Posterior cingulate gyrus (tissue), 11 donors: ENCODE measurements at places on chromosomes 2 and 18.
A peak's percentile ranks its signal among the peaks of the same experiment; 100 is the strongest.

DNA sequence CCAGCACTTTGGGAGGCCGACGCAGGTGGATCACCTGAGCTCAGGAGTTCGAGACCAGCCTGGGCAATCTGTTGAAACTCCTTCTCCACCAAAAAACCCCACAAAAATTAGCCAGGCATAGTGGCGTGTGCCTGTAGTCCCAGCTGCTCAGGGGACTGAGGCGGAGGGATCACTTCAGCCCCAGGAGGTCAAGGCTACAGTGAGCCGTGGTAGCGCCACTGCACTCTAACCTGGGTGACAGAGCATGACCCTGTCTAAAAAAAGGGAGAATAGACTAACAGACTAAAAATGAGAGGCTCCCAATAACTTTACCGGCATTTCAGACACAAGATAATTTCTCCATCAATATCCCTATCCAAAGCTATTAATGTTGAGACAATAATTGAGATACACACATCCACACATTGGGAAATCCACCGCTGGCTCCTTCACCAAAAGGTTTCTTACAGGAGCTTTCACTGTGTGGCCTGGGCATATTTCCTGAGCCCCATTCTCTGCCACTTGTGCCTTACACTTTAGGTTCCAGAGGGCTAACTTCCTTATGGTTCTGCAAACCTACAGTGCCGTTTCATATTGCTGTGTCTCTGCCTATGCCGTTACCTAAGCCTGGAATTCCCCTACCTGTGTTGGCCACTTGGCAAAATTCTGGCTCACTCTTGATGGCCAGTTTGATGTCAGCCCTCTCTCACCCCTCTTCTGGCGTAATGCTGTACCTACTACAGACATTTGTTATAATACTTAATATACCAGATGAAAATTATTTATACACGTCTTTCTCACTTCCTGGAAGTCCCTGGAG lies 115.8 kb upstream of the ZFP36L2 start:
- no peak for DNase-seq

DNA sequence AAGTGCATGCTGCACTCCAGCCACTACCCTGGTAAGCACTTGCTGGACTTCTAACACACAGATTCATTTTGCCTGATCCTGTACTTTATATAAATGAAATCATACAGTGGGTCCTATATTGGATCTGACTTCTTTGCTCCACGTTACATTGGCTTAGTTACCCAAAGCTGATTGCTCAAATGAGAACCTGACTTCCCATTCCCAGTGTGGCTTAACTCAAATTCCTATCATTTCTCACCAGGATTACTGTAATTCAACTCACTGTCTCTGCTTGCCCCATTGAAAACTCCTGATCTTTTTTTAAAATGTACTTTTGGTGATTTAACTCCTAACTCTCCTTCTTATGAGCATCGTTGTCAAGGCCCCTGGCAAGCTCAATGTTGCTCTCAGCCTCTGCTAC lies 1.4 kb downstream of the RSAD2 start:
- DNase-seq = no peak

DNA sequence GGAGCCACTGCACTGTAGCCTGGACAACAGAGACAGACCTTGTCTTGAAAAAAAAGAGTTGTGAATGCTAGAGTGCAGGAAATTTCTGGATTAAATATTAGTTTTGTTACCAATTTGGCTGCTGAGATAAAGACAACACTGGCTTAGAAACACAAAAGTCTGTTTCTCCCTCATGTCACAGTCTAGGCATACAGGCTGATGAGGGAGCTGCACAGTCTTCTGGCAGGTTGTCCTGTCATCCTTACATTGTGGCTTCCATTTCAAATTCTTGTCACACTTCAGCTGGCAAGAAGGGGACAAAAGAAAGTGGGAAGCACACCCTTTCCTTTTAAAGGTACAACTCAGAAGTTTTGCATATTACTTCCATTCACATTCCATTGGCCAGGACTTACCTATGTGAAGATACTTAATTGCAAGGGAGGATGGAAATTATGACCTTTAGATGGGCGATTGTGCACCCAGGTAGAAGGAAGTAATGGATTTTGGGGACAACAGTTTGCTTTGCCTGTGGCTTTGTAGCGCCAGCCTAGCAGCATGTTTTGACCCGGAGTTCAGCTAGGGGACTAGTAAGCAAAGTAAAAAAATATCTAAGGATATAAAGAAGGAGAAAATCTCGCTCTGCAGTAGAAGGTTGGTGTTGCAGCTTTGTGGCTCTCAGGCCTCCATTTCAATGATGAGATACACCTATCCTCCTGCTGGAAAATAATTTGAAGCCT lies 55.9 kb downstream of the SPATS2L start:
- DNase-seq = no peak

- DNase-seq = peak; percentile 77
These were observed at the start of gene LRP1B for GRCh38 chr2:142131010-142131669. Gene LRP1B, minus strand, starts transcription at chr2:142131016. Its CDS starts 287 bp downstream, at chr2:142130729.

GRCh38 chr18:7872569-7872968 lies 305.5 kb downstream of the PTPRM start:
- DNase-seq = no peak

DNA sequence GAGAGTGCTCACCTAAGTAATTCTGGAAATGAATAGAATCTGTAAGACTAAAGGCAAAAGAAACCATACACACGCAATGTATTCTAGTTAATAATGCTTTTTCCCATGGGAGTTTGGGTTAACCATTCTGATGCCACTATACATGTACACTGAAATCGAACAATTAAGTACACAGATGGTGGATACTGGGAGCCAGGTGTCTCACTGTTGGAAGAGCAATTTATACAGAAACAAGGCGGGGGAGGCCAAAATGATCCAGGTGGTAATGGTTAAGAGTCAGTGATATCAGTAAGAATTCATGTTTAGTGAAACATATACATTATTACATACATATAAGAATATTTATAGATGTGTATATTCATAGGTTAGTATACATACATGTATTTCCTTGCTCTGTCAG lies 67.2 kb downstream of the TMEM131 start:
- DNase-seq = no peak

DNA sequence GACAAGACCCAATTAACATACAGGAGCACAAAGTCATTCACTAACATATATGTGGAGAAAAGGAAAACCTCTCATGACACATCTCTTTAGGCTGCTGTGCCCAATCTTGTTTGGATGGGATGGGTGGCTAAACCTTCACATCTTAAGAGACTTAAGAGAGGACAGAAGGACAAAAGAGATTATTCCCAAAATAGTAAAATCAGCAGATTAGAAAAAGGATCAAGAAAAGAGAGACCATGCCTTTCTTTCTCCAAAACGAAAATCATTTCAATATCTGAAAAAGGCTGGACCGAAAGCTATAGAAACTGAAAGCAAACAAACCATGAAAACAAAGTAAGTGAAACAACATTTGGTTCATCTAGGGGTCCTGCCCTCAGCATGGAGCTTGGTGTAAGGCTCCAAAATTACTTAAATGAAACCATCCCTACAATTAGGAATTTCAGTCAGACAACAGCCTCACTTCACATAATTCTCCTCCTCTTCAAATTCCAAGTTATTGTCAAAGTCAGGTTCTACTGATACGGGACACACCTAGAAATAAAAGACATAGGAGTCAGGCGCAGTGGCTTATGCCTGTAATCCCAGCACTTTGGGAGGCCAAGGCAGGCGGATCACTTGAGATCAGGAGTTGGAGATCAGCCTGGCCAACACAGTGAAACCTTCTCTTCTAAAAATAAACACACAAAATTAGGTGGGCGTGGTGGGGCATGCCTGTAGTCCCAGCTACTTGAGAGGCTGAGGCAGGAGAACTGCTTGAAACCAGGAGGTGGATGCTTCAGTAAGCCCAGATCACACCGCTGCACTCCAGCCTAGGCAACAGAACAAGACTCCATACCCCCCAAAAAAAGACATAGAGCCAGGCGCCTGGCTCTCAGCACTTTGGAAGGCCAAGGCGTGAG lies 5.2 kb downstream of the STARD7 start:
- DNase-seq = no peak

- DNase-seq = peak; percentile 62
These were observed 42.7 kb downstream of the SFXN5 start for GRCh38 chr2:73028841-73029240.

- DNase-seq = no peak
These were observed 36.6 kb downstream of the LONRF2 start for GRCh38 chr2:100285691-100286090.

DNA sequence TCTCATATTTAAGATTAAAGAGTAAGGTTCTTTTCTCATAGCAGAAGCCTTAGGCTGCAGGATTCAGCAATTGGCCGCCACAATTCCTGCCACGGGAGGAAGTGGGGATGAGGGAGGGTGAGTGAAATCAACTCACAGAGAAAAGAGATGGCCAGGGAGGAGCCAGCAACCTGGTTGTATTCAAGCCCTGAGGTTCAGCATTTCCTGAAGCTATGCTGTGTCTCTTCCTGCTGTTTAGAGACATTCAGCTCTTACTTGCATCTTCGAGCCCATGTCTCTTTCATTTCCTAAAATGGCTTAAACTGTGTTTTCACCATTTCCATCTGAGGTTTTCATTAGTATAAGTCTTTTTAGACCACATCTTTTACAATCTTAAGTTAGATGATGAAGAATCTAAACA lies 522.6 kb downstream of the CNTNAP5 start:
- DNase-seq = no peak

DNA sequence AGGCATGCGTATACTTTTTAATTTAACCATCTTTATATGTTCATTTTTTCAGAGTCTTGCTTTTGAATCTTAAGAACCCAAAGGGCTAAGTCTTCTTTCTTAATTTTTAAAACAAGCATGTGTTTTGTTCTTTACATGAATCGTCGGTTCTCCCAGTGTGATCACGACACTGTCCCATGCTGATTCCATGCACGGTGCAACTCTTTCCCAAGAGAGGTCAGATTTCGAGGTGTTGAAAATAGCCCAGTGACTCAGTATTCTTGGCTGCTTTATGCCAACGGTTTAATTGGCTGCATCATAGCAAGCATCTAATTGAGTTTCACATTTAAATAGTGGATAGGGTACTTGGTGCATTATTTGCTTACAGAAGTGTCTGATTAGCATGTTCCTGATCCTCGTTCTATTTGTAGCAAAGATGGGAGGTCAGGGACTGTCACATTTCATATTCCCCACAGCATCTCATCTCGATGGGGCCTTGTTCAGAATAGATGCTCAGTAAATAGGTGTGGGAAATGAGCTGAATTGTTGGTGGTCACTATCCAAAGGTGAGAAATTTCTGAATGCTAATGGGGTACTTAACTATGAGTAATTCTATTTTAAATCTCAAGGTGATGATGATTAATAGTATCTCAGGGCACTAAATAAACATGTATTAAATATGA lies 2.8 kb downstream of the NPAS2 start:
- no peak for DNase-seq

- no peak for DNase-seq
These were observed 70.7 kb downstream of the PAX3 start for GRCh38 chr2:222228054-222228453.

- DNase-seq = no peak
These were observed 33.1 kb downstream of the CHN1 start for GRCh38 chr2:174971868-174972781.

- peak; percentile 54 for DNase-seq
These were observed 48.5 kb downstream of the SMAD7 start for GRCh38 chr18:48902023-48902855.

DNA sequence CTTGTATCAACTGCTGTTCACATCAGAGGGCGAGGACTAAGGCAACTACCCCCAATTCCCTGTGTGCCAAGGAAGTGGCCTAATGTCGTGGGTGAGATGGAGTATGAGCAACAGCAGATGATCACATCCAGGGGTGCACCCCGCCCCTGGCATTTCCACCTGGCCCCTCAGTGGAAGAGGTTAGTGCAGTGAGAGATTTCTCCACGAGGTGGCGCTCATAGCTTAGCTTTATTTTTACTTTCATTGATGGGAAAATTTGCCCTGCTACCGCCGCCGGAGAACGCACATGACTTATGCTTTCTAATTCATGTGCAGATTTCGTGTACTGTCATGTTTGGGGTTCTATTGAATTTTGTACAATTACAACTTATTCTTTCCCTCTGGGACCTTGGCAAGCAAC lies 470.6 kb upstream of the MEX3C start:
- DNase-seq = peak; percentile 92

DNA sequence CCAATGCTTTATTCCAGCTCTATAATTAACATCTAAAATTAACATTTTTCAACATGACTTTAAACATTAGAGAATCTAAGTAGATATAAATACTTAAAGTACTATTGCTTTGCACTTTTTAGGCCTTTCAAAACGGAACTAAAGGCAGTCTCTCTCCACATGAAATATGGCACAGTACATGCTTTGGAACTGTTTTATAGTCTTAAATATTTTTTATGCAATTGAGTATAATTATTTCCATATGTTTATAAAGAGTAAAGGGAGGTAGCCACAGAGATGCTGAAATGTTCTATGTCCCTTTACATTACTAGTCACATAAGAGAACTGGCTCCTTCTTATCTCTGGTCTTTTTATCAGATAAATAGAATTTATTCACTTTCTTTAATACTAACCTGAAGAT lies 674.0 kb downstream of the PLCL1 start:
- no peak for DNase-seq

GRCh38 chr18:72412927-72413326 lies 131.2 kb downstream of the CBLN2 start:
- DNase-seq = no peak

- DNase-seq = no peak
These were observed 16.9 kb upstream of the MREG start for GRCh38 chr2:216030216-216030615.

DNA sequence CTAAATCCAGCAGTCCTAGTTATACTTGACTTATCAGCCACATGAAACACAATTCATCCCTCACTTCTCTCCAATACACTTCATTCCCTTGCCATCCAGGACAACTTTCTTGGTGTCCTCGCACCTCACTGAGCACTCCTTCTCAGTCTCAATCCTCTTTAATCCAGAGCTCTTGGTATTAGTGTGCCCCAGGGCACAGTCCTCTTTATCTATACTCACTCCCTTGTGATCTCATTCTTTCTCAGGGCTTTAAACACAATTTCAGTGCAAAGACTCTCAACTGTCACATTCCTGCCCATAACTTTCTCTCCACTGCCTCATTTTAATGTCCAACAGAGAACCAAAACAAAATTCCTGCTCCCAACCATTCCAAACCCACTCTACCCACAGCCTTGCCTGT lies 60.8 kb upstream of the SPOPL start:
- no peak for DNase-seq

GRCh38 chr2:21131861-21132260 lies 8.1 kb downstream of the TDRD15 start:
- no peak for DNase-seq

- no peak for DNase-seq
These were observed 1231.2 kb upstream of the ZEB2 start for GRCh38 chr2:145751155-145751554.

DNA sequence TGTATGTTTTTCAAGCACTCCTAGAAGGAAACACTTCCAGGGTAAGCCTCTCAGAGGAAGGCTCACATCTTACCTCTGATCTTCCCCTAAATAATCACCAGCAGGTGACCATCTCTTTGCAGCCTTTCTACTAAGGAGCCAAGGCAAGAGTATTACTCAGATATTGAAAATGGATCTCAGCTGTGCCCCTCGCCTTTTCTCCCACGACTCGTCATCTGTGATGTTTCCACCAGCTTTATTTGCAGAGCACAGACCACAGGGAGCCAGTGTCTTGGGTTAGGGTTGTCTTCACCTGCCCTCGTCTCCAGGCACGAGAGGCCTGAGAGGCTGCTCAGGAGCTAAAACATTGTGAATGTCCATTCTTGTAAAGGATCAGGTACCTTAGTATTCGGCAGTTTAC lies 16.9 kb upstream of the SCLY start:
- DNase-seq = no peak

- no peak for DNase-seq
These were observed 24.2 kb downstream of the PELI1 start for GRCh38 chr2:64120008-64120407.

- no peak for DNase-seq
These were observed 164.5 kb downstream of the LCLAT1 start for GRCh38 chr2:30611583-30611982.
